ENCODE measurements at places on chromosomes 2 and 18.

GRCh38 chr2:47309472-47309951, 93.4 kb upstream of the MSH2 start:
- DNase-seq = no peak

DNA sequence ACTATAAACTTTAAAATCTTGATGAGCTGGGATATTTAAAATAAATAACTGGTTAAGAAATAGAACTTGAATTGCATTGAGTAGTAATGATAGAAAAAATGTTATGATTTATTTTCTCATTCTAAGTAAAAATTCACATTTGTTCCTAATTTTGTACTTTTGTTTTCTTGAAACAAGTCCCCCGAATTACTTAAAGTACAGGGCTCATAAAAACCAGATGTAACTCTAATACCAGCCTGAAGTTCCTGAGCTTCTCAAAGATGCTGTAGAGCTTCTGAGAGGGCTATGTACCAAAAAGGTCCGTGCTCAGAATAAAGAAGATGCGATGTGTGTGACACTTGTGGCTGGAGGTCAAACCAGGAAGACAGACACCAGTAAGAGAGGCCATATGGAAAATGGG, 116.1 kb upstream of the TACR1 start:
- no peak for DNase-seq

GRCh38 chr2:200649724-200650123, 63.9 kb downstream of the AOX1 start:
- DNase-seq = no peak

- DNase-seq = no peak
These were observed 705.5 kb downstream of the SLC4A3 start for GRCh38 chr2:220332886-220333285.

GRCh38 chr2:169109502-169110409, 40.4 kb downstream of the DHRS9 start:
- peak; percentile 68 for DNase-seq

GRCh38 chr2:172927641-172928357, 147.8 kb upstream of the MAP3K20 start:
- peak; percentile 78 for DNase-seq

GRCh38 chr2:69594341-69594740, 49.2 kb downstream of the AAK1 start:
- DNase-seq = no peak

GRCh38 chr2:119680457-119681202, 1.6 kb downstream of the TMEM177 start:
- no peak for DNase-seq

DNA sequence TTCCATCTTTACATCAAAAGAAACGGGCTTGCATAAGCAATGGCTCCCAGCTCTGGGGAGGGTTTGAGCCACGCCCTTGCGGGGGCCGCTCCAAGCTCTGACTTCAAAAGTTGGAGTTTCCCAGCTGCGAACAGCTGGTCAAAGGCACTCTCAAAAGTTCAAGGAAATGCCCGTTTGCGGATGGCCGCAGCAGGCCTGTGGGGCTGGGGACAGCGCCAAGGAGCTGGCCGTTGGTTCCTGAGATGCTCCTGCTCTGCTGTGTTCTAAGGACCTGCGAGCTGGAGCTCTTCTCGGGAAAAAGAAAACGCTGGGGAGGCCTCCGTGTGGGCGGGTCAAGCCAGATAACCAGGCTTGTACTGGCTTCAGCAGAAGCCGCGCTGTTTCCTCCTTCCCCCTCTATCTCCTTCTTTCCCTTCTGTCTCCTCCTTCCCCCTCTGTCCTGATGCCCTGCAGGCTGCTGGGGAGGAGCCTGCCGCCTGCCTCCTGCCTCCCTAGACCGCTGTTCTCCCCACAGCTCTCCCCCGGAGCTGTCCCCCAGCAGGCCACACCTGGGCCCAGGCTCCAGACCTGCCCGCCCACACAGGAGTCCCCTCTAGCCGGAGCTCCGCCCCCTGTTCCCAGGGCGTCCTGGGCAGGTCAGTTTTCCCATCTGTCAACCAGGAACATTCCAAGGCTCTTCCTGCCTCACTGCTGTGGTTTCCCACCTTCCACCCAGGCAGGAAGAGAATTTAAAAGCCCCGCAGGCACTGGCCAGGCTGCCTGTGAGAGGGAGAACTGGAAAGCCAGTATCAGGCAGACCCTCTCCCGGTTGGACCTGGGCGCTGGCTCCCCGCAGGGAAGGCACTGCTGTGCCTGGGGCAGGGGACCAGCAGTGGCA, 14.1 kb downstream of the KLF11 start:
- peak; percentile 47 for DNase-seq

- peak; percentile 42 for DNase-seq
These were observed 13.1 kb downstream of the TMEM131 start for GRCh38 chr2:97982621-97983020.

DNA sequence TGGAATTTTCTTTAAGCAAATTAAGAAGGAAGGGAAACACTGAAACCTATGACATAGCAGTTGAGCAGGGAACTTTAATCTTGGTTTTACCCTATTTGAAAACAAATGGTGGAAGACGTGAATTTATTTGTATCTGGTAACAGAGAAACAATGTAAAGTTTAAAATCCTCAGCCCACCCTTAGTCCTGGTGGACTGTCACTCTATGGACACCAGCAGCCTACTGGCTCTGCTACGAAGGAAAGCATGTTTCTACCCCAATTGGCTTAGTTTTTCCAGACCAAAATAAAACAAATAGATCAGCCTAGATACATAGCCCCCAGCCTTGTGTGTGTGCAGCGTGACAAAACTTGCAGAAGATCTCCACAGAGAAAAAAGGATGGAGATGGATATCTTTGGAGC, 7.4 kb downstream of the ZEB2 start:
- no peak for DNase-seq

DNA sequence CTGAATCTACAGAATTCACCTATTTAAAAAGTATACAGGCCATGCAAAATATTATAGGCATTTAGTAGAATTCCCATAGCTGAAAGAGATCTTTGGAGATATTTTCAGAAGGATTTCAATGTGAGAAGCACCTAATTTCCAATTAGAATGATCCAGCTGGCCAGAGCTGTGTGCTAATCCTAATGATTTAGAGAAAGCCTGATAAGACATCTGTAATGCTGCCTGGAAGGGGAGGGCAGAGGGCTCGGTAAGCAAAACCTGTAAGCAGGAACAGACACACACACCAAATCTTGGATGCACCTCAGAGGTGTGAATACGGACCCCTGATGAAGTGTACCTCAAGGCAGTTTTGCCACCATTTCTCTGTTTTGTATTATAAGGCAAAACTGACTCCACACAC, 14.0 kb downstream of the SERTAD2 start:
- no peak for DNase-seq

GRCh38 chr2:193336781-193337180, 1142.0 kb upstream of the TMEFF2 start:
- no peak for DNase-seq

GRCh38 chr2:147177071-147177857, 667.6 kb upstream of the ACVR2A start:
- DNase-seq = no peak

GRCh38 chr2:45439788-45440773, 171.0 kb downstream of the SRBD1 start:
- DNase-seq = peak; percentile 68

- no peak for DNase-seq
These were observed 1.9 kb downstream of the GPR55 start for GRCh38 chr2:230922951-230923717.

DNA sequence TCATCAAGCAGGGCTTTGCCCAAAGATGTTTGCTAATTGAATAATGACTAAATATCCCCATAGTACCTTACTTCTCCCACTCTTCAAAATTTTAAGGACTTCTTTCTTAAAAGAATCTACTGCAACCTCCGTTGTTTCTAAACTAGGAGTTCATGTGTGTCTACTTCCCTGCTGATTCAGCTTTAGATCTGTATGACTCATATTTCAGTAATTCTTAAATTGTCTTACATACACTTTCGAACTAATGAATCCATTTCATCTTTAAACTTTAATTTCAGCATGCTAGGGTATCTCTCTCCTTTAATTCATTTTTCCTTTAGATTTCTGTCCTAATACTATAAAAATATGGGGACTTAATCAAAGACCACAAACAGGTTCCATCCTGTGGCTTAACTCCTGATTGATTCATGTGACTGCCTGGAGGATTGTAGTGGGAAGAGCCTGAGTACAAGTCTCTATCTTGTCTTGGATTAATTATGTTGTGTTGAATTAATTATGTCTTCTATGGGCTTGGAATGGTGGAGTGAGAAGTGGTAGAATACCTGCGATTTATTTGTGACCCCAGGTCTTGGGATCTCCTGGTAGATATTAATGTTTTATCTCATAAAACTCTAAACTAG, 24.9 kb upstream of the COL5A2 start:
- DNase-seq = peak; percentile 61
